ENCODE measurements at places on chromosomes 1 and 21. TPM values are rescaled to one million over a fixed set of nuclear protein-coding genes. Genes with fewer than 3 reads are reported as not detected.
A peak's percentile ranks its signal among the peaks of the same experiment; 100 is the strongest.

DNA sequence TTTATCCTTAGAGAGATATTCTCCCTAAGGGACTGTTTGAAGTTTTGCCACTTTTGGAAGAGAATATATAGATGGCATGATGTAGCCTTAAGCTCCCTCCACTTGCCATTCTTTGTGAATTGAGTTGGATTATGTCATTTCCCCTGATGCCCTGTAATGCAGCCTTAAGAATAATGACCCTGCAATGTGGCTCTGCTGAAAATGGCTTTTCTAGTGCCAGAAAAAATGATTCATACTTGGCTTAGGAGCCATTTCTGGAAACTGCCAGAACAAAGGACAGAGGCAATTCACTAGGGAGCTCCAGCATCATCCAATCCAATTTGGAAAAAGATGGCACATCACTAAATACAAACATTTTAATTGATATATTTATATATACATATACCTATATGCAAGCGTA is 265.3 kb downstream of the SPATA17 start:
- peak; percentile 11 for DNase-seq

DNA sequence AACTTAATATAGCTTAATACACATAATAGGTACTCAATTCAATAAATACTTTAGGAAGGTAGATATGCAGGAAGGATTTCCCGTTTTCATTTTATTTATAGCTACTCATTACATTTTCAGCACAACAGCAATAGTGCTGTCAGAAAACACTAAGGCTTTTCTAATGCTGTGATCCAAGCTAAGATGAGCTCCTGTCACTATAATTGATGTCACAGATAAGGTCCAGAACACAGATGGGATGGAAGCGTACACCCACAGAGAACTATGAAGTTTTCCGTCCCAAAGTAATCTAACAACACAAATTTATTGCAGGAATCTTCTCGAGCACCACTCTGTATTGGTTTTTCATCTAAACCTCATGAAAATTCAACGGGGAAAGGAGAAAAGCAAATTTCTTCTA is 13.6 kb downstream of the AUNIP start:
- DNase-seq, result no peak

GRCh38 chr1:64624218-64624713 is 120.6 kb upstream of the RAVER2 start:
- DNase-seq, result no peak

The SERPINC1 gene
- not detected for total RNA-seq

The PLPP3 gene
- 121 TPM for total RNA-seq

The HCN3 gene
- 4.7 TPM for total RNA-seq

Data from lung (tissue), 17 donors.